ACHN (cell line): ENCODE measurements at places on chromosomes 3 and 15.

DNA sequence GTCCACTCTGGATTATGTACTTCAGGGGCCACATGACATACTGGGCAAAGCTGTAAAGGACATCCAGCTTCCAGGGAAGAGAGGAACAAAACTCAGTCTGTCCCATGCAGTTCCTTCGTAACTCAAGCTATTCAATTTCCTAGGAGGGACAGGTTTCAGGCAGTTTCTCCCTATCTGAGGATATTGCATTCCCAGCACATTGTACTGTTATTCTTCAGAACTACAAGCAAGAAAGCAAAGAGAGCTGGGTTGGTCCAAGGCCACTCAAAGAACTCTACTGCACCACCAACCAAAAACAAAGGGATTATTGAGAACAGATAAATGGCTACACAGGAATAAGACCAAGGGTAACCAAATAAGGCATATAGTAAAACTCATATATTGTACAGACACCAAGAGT lies 117.6 kb upstream of the ARL6 start:
- no peak for DNase-seq

DNA sequence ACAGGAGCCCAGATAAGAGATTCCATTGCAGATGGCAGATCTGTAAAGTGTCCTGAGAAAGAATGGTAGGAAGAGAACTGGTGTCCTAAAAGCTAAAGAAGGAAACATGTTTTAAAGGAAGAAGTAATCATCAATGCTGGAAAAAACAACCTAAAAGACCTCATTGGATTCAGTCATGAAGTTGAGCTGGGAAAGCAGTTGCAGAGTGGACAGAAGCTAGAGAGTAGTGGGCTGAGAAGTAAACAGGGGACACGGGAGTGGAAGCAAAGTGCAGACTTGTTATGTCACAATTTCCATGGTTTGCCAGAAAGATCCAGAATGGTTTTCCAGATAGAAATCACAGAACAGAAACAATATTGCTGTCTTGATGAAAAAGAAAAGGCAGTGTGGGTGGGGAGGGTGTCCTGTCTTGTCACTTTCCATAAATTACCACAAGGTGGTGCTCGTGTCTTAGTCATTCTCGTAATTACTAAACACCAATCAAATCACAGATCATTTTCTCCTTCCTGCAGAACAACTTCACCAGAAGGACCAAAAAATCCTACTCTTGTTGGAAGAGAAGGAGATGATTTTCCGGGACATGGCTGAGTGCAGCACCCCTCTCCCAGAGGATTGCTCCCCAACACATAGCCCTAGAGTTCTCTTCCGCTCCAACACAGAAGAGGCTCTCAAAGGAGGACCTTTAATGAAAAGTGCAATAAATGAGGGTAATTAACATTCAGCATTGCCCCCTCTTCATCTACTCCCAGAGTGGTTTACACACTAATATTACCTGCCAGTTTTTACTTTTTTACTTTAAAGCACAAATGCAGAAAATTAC lies 64.5 kb downstream of the KLHL25 start:
- peak; percentile 53 for DNase-seq

- DNase-seq: peak; percentile 35
Observed at GRCh38 chr15:47756872-47757271, 39.6 kb downstream of the SEMA6D start.

DNA sequence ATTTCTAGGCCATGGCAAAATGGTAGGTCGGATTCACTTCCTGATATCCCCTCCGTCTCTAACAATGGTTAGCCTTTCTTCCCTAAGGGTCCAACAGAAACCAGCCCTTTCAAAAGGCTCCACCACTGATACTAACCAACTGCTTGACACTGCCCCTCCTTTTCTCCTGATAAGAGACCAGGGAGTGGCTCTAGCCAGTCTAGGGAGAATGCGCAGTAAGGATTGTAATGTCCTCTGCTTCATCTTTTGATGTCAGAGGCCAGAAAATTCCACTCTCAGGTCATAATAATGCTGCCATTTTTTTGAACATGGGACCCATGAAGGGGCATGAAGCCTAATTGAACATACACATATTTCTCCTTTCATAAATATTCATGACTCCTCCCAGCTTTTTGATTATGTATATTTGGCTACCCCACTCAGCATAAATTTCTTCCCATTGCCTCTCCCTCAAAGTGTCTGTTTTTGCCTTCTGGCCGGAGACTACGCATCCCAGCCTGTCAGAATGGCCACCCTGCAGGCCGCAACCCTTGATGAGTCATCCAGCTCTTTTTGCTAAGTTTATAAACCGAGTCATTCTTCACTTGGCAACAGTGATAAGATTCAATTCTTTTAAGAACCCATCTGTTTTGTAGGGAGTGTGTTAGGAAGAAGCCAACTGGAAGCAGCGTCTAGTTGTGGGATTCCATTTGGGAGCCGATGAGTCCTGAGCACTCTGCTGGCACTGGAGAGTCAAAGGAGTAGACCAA lies 189.0 kb upstream of the MCTP2 start:
- DNase-seq: no peak

DNA sequence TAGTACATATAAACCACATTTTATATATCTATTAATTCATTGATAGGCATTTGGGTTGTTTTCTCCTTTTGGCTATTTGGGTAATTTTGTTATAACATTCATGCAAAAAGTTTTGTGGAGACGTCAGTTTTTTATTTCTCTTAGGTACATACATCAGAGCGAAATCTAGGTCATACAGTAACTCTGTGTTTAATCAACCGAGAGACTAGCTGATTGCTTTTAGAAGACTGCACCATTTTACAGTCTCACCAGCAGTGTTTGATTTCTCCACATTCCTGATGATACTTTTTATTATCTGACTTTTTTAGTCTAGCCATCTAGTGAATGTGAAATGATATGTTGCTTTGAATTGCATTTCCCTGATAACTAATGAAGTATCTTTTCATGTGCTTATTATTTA lies 1019.3 kb downstream of the NSUN3 start:
- no peak for DNase-seq

GRCh38 chr3:82038556-82038955 lies 277.1 kb upstream of the GBE1 start:
- no peak for DNase-seq

DNA sequence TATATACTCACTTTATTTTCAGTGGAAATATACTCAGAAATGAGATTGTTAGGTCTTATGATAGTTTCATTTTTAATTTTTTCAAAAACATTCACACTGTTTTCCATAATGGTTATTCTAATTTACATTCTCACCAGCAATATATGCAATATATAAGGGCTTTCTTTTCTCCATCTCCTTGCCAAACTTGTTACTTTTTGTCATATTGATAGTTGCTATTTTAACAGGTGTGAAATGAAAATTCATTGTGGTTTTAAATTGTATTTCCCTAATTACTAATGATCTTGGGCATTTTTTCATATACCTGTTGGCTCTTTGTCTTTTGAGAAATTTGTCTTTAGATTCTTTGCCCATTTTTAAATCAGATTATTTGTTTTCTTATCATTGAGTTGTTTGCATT lies 325.2 kb downstream of the DIPK2A start:
- no peak for DNase-seq

DNA sequence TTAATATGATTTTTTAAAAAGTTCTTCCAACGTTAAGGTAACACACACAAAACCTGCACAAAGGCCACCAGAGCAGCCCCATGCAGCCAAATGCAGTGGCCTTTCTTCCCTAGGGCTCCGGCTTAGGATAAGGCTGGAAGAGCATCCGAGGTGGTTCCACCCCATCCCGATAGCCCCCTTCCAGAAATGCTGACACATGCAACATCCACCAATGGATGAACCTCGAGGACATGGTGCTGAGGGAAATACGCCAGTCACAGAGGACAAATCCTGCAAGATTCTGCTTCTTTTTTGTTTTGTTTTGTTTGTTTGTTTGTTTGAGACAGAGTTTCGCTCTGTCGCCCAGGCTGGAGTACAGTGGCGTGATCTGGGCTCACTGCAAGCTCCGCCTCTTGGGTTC lies 199.3 kb upstream of the NSMCE3 start:
- DNase-seq: no peak

DNA sequence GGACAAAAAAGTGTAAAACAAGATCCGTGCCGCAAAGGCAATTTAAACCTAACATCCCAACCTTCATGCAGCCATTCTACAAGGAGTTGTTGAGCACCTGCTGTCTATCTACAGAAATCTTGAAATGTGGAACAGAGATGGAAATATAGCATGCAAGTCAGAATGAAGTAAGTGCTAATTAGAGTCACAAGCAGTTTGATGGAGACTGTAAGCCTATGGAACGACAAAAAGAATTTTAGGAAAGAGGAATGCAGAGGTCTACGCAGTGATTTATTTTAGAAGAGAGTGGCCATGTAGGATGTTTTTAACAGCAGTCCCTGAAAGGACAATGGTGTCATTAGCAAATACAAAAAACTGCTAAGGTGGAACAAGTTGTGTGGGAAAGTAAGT lies 851 bp upstream of the DCBLD2 start:
- no peak for DNase-seq

- no peak for DNase-seq
Observed at GRCh38 chr3:145678401-145678800, 482.6 kb downstream of the PLOD2 start.

DNA sequence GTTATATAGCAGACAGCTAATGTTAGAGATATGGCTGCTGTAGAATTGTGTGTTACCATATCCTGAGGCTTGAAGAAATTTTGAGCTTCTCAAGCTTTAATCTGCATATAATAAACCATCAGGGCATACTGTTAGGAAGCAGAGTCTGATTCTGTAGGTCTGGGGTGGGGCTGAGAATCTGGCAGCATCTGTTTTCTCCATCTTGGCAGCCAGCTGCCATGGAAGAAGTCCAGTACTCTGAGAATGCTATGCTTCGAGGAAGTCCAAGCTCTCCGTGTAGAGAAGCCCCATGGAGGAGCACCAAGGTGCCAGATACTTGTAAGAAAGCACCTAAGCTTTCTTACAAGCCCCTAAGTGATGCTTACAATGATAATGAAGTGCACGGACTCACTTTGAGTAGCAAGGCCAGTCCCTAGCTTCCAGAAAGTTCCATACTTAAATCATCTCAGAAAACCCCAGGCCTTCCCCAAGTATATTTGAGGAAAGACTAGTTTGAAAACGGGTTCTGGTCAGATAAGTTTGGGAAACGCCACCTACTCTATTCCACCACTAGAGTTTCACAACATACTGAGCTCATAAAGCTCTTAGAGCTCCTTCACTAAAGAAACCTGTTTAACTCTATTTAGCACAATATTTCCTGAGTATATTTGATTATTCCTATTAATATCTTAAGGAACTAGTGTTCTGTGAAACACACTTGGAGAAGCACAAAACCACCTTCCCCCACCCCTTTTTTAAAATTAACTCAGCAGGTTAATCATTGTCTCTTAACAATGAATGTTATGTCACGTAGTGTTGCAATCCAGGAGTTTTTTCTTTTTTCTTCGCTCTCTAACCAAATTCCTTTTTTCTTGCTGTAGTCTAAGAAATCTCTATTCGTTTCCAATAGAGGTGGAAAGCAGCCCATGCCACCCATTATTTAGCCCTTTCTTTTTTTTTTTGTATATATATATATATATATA lies 59.9 kb upstream of the RASGRP1 start:
- DNase-seq: peak; percentile 33

DNA sequence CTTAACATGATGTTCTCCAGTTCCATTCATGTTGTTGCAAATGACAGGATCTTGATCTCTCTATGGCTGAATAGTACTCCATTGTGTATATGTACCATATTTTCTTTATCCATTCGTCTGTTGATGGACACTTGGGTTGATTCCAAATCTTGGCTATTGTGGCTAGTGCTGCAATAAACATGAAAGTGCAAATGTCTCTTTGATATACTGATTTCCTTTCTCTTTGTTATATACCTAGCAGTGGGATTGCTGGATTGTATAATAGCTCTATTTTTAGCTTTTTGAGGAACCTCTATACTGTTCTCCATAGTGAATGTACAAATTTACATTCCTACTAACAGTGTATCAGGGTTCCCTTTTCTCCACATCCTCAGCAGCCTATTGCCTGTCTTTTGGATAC lies 5.9 kb upstream of the RBP2 start:
- DNase-seq: no peak

- DNase-seq: no peak
Observed at GRCh38 chr3:182692695-182693094, 100.6 kb upstream of the ATP11B start.

GRCh38 chr3:59192473-59192872 lies 142.6 kb upstream of the CFAP20DC start:
- no peak for DNase-seq

- no peak for DNase-seq
Observed at GRCh38 chr3:101179637-101180036, 140.7 kb downstream of the IMPG2 start.

GRCh38 chr15:51672155-51672687 lies 9.1 kb upstream of the SCG3 start:
- no peak for DNase-seq
